HFF-Myc (cell line): ENCODE measurements at places on chromosomes 13 and 19.

GRCh38 chr13:112959206-112959605 is 9.8 kb upstream of the MCF2L start:
- no peak for DNase-seq

GRCh38 chr13:27079421-27079958 is 92.1 kb downstream of the USP12 start:
- DNase-seq: no peak

- no peak for DNase-seq
These were observed 572 bp downstream of the UGGT2 start for GRCh38 chr13:96052656-96053002.

DNA sequence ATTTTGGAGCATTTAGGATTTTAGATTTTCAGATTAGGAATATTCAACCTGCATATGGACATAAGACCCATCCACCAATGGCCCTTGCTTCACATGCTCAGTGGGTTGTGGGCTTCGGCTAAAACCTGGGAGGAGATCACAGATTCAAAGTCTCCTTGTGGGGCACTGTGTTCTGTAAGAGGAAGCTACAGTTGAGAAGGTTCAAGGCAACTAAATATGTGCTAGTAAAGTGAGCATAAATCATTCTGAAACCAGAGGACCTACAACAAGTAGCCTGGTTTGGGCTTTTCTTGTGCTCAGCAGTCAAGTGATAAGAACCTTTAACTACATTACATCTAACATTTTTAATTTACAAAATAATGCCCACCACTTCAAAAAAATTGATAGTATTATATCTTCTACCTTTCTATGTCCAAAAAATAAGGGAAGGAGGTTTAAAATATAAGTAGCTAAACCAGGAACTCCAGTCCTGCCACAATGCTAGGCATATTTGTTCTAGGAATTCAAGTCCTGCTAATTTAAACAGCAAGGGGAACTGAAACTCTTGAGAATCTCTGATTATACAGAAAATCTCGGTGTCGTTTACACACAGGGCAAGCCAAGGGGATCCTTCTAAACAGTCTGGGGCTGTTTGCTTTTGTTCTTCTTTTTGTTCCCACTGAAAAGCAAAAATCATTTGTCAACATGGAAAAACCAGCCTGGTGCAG is 36.6 kb downstream of the FOXO1 start:
- DNase-seq: no peak

DNA sequence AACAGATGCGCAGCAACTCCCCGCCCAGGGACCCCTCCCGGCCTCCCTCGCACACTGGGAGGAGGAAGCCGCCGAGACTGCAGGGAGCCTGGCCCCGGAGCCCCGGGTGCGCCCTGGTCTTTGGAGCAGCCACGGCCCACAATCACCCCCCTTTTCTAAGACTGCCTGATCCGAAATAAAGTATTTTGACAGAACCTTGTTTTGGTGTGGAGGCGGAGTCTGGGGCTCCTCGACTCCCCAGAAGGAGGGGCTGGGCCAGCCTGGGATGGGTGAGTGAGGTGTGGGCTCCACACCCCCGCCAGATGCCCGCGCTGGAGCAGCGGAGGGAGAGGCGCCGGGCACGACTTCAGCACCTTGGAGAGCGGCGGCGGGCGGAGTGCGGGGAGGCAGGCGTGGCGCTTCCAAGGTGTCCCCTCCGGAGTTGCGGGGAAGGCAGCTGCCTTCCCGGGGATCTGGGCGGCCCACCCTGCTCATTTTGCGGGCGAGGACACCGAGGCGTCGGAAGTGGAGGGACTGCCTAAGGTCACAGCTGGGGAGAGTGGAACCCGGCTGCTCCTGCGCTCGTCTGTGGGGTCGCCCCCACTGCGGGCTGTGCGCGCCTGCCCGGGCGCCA is 9.4 kb downstream of the SIRT6 start:
- DNase-seq: no peak

- DNase-seq: no peak
These were observed 22.8 kb upstream of the RNF17 start for GRCh38 chr13:24741016-24741662.

DNA sequence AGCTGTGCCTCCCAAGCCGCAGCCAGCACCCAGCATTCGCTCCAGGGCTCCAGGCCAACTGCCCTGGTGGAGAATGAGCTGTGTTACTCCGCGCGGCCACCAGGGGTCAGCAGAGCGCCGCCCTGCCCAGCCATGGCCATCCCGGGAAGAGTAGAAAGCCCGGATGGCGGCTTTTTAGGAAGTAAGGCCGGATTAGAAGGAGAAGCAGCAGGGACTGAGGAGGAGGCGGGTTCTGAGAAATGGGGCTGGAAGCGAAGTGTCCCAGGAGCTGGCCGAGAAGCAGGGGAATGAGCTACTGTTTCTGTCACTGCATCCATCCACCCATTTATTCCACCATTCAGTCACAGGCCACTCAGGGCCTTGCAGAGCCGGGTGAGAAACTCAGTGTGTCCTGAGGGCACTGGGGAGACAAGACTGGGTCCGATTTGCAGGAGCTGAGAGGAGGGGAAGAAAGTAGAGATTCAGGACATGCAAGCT is 6.6 kb upstream of the NPAS1 start:
- no peak for DNase-seq

DNA sequence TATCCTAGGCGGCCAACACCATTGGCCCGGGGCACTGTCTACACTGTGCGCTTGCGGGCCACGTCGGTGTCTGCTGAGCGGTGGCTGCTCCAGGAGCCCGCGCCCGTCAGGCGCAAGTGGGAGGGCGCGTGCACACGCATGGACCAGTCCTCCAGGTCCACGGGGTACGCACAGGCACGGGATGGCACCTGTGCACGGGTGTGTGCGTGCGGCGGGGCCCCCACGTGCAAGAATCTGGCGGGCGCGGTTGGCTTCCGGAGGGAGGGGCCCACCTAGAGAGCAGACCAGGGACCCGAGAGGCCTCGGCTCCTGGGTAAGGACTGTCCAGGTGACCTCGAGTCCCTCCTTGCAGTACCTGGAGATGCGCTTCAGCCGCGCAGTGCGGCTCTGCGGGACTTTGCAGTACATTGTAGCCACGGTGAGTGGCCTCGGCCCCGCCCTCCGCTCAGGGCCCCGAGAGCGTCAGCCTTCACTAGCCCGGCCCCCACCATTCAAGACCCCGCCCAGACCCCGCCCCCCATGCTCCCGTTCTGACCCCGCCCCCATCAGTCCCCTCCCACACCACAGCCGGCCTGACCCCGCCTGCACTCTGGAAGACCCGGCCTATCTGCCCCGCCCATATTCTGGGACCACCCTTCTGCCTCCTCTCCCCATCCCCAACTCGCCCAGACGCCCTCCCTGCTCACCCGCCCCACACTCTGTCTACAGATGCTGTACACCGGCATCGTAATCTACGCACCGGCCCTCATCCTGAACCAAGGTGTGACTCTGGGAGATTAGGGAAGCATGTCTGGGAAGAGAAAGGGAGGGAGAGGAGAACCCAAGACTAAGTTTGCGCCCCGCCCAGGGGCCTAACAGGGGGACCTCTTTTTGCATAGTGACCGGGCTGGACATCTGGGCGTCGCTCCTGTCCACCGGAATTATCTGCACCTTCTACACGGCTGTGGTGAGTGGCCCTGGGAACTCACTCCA is 2.3 kb downstream of the SLC5A5 start:
- no peak for DNase-seq
